ENCODE measurements at places on chromosomes 1 and 21.
A peak's percentile ranks its signal among the peaks of the same experiment; 100 is the strongest.

- H3K27ac ChIP-seq, result no peak overlapping the region
- H3K4me1 ChIP-seq, result no peaks in the 10 kb centered on the region
Measured at GRCh38 chr1:220341126-220341525, 68.9 kb upstream of the RAB3GAP2 start.

DNA sequence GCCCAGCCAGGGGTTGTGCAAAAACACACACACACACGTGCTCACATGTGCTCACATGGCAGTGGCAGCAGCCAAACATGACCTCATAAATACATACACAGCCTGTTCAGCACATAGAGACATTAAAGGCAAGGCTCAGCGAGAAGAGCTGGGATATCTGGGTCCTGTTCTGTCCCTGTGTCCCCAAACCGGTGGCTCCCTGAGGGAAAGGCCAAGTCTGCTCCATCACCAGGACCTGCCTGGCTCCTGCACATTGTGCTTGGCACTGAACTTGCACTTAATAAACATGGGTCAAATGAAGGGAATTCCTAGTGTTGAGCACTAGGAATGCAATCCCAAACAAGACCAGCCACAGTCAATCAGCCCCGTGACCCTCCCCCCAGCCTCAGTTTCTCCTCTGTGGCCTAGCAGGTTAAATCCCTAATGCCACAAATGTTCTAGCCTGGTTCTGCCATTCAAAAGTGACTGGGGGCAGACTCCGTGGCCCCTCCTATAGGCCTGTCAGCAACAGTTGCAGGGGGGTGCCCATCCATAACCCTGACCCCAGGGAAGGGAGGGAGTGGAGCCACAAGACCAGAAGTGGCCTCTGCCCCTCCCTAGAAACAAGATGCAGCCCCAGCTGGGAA, 160.9 kb upstream of the VAMP3 start:
- no peaks in the 10 kb centered on the region for H3K27me3 ChIP-seq
- H3K27ac ChIP-seq, result no peak overlapping the region
- no peak for DNase-seq
- no peaks in the 10 kb centered on the region for H3K4me1 ChIP-seq

DNA sequence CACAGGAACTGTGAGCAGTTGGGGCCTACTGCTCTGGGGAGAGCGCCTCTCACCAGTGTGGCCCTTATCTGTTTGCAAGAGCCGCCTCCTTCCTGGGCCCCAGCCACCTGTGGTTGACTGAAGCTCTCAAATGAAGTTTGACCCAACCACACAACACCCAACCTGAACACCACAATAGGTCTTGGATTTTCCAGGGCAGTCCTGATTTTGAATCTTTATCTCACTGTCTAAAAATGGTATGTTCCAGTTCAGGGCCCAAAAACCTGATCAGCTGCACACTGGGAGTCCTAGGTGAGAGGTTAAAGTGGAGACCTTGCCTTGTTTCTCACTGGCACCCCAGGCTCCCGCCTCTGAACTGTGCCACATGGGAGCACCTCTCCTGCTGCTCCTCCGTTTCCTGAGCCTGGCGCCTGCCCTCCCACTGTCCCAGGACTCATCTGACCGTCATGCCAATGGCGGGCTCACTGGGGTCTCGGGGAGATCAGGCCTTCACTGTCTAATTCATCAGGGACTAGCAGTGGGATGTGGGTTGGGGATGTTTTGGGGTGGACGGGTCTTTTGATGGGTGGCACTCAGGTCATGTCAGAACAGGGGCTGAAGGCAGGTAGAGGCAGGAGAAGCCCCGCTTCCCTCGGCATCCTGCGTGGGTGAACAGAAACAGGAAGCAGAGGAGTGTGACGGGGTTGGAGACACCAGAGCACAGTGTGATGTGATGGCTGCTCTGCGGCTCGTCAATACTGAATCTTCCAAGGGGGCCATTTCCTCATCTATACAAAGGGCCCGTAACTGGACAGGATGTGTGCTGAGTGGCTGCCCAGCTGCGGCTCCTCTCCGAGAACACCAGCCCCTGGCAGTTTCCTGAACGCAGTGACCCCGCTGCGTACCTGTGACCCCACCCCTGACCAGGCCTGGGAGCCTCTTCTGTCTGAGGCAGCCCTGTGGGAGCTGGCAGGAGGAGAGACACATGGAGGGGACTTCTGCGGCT, 59.6 kb upstream of the ITPKB start:
- H3K36me3 ChIP-seq, result no peaks in the 10 kb centered on the region
- H3K27me3 ChIP-seq, result peaks cover 10% of the 10 kb centered on the region
- H3K4me1 ChIP-seq, result peaks cover 41% of the 10 kb centered on the region
- H3K4me3 ChIP-seq, result no peak overlapping the region

GRCh38 chr1:204074274-204075138, 1.6 kb downstream of the SOX13 start:
- no peak overlapping the region for H3K27ac ChIP-seq
- DNase-seq, result no peak
- peaks cover 93% of the 10 kb centered on the region for H3K27me3 ChIP-seq
- H3K36me3 ChIP-seq, result no peaks in the 10 kb centered on the region
- peak overlapping the region; percentile 63 for H3K4me3 ChIP-seq
- H3K4me1 ChIP-seq, result peaks cover 22% of the 10 kb centered on the region

DNA sequence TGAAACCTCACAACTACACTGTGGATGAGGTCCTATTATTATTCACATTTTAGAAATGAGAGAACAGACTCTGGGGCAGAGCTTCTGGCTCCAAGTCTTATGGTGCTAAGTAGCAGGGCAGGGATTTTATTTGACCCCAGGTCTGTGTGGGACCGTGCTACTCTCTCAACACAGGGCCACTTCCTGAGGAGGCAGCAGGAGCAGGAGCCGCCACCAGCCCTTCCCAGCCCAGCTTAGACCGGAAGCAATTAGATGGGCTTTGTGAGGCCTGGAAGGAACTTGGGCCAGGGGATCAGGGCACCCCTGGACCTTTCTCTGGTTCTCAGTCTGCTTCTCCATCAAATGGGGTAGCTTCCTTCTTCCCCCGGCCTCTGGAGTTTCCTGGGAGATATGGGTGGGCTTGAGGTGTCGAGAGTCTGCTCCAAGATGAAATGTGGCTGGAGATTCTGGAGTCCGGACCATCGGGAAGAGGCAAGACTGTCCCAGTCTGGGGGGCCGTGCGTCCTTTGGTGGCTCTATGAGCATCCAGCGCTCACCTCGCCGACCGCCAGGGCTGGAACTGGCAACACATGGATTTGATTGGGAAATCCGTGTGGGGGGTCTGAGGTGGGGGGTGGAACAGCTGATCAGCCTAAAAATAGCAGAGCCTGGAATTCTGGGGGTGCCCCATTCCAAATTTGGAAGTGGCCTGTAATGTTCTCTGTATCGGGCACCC, 136.8 kb downstream of the FOXD2 start:
- no peaks in the 10 kb centered on the region for H3K36me3 ChIP-seq
- peaks cover 14% of the 10 kb centered on the region for H3K27me3 ChIP-seq
- no peak overlapping the region for H3K27ac ChIP-seq
- H3K4me3 ChIP-seq, result no peak overlapping the region
- H3K4me1 ChIP-seq, result peaks cover 4% of the 10 kb centered on the region

- no peak for DNase-seq
- H3K36me3 ChIP-seq, result no peaks in the 10 kb centered on the region
- H3K4me3 ChIP-seq, result no peak overlapping the region
- no peak overlapping the region for H3K27ac ChIP-seq
- H3K27me3 ChIP-seq, result no peaks in the 10 kb centered on the region
Measured at GRCh38 chr1:119103764-119104163, 36.7 kb downstream of the WARS2 start.

- peaks cover 12% of the 10 kb centered on the region for H3K27me3 ChIP-seq
- H3K4me3 ChIP-seq, result no peak overlapping the region
- peaks cover 13% of the 10 kb centered on the region for H3K4me1 ChIP-seq
- peaks cover 2% of the 10 kb centered on the region for H3K36me3 ChIP-seq
- DNase-seq, result no peak
- H3K27ac ChIP-seq, result no peak overlapping the region
Measured at GRCh38 chr21:35063428-35064172, 14.5 kb upstream of the RUNX1 start.

DNA sequence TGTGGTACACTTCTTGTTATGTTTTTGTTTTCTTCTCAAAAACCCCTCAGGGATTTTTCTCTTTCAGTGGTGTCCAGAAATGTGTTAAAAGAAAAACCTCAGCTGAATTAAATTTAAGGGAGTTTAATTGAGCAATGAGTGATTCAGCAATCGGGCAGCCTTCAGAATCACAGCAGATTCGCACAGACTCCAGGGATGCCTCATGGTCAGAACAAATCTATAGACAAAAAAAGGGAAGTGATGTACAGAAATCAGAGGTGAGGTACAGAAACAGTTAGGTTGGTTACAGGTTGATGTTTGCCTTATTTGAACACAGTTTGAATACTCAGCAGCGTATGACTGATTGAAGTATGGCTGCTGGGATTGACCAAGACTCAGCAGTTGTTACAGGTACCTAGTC, 86.2 kb downstream of the TLR5 start:
- H3K36me3 ChIP-seq, result no peaks in the 10 kb centered on the region
- no peak overlapping the region for H3K27ac ChIP-seq
- no peaks in the 10 kb centered on the region for H3K4me1 ChIP-seq
- no peak overlapping the region for H3K4me3 ChIP-seq
- DNase-seq, result no peak

- peaks cover 2% of the 10 kb centered on the region for H3K36me3 ChIP-seq
- H3K4me3 ChIP-seq, result no peak overlapping the region
- no peak for DNase-seq
Measured at GRCh38 chr1:237045278-237046016, 3.5 kb downstream of the RYR2 start.

DNA sequence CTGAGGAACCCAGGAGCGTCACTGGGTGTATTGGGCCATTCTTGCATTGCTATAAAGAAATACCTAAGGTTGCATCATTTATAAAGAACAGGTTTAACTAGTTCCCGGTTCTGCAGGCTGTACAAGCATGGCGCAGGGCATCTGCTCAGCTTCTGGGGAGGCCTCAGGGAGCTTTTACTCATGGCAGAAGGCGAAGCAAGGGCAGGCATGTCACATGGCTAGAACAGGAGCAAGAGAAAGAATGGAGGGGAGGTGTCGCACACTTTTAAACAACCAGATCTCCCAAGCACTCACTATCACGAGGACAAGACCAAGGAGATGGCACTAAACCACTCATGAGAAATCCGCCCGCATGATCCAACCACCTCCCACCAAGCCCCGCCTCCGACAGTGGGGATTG, 65.2 kb downstream of the PSMG1 start:
- no peak for DNase-seq
- H3K4me1 ChIP-seq, result peaks cover 6% of the 10 kb centered on the region
- no peak overlapping the region for H3K27ac ChIP-seq
- H3K36me3 ChIP-seq, result no peaks in the 10 kb centered on the region
- H3K4me3 ChIP-seq, result no peak overlapping the region

GRCh38 chr1:16072616-16073484, 601 bp downstream of the FAM131C start:
- peaks cover 39% of the 10 kb centered on the region for H3K4me1 ChIP-seq
- H3K4me3 ChIP-seq, result peak overlapping the region; percentile 24
- H3K36me3 ChIP-seq, result peaks cover 2% of the 10 kb centered on the region
- DNase-seq, result peak; percentile 28

DNA sequence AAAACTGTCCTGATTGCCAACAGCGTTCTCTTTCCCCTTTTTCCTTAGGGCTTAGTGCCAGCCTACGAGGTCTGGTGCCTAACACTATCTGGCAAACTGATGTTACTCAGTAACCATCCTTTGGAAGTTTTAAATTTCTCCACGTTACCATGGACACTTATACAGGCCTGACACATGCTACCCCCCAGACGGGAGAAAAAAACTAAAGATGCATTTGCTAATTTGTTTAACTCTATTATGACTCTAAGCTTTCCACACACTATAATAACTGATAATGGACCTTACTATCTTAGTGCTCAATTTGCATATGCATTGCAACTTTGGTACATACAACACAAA, 36.8 kb downstream of the CLCA1 start:
- H3K4me3 ChIP-seq, result no peak overlapping the region
- peaks cover 17% of the 10 kb centered on the region for H3K27me3 ChIP-seq
- H3K36me3 ChIP-seq, result no peaks in the 10 kb centered on the region
- no peak overlapping the region for H3K27ac ChIP-seq
- H3K4me1 ChIP-seq, result peaks cover 14% of the 10 kb centered on the region
- DNase-seq, result no peak

DNA sequence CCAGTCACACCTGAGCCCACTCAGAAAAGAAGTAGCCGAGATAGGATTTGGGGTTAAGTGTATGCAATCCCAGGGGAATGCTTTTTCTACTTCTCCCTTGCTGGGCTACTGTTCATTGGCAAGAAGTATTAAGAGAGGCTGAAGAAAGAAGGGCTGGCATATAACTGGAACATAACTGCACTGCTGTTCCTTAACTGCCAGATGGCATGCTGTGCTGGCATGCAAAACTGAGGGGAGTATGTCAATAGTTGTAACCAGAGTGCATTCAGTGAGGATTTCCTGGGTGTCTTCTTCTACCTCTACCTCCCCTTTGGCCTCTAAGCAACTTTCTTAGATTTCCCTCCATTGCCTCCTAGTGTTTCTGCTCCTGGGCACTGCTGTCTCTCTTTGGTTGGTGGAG, 66.4 kb downstream of the TNR start:
- no peak overlapping the region for H3K4me3 ChIP-seq
- no peaks in the 10 kb centered on the region for H3K4me1 ChIP-seq
- no peak overlapping the region for H3K27ac ChIP-seq
- DNase-seq, result no peak
- H3K27me3 ChIP-seq, result peaks cover 8% of the 10 kb centered on the region

DNA sequence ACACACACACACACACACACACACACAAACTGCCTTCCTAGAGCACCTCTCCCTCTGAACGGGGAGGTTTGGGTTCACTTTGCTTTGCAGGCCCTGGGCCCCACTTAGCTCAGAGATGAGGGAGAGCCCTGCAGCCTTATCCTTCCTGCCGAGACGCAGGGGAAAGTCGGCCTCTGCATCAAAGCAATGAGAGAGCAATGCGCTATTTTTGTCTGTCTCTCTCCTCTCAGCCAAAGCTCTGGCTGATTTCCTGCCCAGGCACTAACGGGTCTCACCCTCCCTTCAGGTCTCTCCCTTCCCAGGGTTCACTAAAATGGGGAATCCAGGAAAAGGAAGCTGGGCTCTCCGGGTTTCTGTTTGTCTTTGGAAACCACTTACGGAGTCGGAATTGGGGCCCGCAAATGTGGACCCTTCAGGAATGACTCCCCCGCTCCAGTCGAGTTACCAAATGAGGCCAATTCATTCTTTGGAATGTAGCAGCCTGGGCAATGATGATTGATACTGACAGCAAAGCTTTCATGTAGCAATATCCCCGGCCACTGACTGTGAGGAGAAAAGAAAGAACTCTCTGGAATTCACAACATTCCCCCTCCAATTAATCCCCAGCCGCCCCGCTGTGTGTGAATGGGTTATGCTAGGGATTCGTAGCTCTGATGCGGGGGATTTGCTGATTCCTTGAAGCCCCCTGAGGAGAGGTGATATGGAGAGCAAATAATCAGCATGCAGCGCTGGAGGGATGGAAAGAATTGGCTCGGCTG, 61.5 kb upstream of the WLS start:
- H3K4me3 ChIP-seq, result no peak overlapping the region
- DNase-seq, result no peak
- H3K27ac ChIP-seq, result no peak overlapping the region
- H3K36me3 ChIP-seq, result no peaks in the 10 kb centered on the region

GRCh38 chr1:189708674-189709073, 769.0 kb downstream of the BRINP3 start:
- H3K4me3 ChIP-seq, result no peak overlapping the region
- no peaks in the 10 kb centered on the region for H3K27me3 ChIP-seq
- H3K36me3 ChIP-seq, result no peaks in the 10 kb centered on the region
- H3K27ac ChIP-seq, result no peak overlapping the region
- no peaks in the 10 kb centered on the region for H3K4me1 ChIP-seq
- DNase-seq, result no peak

All from activated naive CD4-positive, alpha-beta T cell treated with anti-CD3 and anti-CD28 coated beads, Interleukin-2, amount 10 ng/mL, durations not matched to agents 7 days and 5 days (primary cell).